ENCODE measurements at places on chromosomes 11 and 22.

DNA sequence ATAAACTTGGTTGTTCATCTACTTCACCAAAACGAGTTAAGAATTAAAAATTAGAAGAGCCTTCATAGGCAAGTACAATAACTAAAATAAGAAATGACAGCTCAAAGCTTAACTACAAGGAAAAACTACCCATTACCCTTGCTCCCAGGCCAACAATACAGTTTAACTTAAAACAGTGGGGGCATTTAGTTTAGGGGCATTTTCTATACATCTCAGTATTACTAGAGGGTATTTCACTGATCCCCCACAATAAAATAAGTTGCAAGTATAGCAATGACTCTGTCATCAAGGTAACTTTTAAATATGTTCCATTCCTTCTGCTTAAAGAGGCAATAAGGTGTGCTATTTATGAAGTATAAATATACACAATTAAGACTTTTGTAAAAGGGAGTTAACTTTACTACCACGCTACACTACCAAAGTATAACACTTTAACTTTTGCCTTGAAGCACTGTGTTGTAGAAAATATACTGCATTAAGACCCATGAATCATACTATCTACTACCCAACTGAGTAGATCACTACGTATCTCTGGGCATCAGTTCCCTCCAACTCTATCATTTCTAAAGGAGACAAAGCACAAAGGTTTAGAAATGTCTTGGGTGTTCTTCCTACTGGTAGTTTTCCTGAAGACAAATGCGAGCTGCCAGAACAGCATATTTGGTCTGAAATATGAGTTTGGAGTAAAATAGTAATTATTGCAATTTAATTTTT, 29.8 kb downstream of the CHORDC1 start:
- DNase-seq: no peak

DNA sequence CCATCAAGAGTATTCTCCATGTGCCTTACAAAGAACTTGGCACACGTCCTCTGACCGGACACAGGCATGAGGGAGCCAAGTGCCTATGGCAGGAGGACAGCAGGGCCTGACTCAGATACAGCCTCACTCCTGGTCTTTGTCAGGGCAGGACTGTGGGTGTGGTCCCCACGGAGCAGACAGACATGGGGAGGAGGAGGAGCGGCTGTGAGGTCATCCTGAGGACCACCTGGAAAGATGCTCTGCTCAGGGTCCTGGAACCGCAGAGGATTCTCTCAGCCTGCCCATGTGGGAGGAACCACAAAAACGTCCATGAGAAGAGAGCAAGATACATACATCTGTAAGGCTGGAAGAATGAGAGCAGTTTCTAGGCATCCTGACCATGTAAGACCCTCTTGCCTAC, 576.3 kb downstream of the BRD1 start:
- DNase-seq: no peak

GRCh38 chr11:64754919-64755662, 4.7 kb downstream of the PYGM start:
- DNase-seq: no peak

DNA sequence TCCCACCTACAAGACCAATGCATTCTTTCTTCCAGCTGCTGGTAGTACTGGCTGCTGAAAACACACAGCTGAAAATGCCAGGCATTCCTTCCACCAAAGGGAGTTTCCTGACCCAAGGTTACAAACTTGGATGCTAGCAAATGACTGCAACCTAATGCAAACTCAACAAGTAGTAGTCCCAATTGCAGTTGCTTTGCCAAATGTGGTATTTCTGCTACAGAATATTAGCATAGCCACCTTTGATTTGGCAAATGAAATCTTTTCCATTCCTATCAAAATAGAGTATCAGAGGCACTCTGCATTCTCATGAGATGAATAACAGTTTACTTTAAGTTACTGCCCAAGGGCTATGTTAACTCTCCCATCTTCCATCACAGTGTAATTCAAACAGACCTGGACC, 172.0 kb upstream of the ARHGAP42 start:
- no peak for DNase-seq

DNA sequence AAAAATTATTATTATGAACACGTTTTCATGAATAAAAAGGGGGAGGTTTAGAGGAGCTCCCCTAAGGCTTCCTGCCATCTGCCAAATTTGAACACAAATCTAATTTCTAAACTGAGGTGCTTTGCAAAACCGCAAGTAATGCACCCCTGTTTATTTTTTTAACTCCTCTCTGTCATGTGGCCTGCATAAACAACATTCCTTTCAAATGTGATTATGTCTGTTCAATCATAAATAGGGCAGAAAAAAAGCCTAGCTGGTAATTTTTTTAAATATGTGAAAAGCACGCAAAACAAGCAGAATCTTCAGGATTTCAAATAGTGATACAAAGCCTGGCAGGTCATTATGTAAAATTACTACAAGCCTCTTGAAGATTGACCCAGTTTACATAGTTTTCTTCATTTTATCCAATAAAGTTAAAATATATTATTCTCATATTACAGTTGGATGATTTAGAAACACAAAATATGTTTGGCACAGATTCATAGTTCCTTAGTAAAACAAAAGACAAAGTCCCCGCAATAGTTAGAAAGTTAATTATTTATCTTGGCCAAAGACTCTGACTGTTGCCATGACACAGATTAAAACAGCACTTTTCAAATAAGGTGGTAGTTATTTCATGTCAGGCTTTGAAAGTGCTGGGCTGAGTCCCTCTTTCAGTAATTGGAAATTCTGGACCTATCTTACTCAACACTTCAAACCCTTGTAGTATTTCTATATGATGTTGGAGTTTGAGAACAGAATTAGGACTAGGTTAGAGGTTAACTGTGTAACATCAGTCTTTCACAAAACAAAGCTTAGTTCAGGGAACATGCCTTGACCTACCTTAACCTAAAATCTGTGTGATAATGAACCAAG, 200.3 kb upstream of the MPPED2 start:
- no peak for DNase-seq

DNA sequence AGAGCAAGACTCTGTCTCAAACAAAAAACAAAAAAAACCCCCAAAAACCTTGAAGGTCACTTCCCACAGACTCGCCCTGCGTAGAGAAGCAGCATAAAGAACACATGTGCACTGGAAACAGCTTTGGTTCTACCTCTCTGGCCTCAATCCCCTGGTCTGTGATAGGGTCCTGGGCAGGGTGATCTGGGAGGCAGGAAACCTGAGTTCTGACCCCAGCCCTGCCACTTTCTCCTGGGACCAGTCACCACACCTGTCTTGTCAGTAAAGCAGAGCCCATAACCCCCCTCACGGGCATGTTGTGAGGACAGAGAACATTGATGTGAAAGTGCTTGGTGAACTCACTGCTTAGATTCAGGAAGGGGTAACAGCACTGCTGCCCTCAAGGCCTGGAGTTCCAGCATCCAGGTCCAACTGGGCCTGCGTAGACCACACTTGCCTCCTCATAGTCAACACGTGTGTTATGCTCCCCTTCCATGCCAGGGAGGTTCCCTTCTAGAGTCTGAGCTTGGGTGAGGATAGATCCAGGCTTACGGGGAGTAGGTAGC, 11.4 kb downstream of the UCP2 start:
- DNase-seq: no peak

DNA sequence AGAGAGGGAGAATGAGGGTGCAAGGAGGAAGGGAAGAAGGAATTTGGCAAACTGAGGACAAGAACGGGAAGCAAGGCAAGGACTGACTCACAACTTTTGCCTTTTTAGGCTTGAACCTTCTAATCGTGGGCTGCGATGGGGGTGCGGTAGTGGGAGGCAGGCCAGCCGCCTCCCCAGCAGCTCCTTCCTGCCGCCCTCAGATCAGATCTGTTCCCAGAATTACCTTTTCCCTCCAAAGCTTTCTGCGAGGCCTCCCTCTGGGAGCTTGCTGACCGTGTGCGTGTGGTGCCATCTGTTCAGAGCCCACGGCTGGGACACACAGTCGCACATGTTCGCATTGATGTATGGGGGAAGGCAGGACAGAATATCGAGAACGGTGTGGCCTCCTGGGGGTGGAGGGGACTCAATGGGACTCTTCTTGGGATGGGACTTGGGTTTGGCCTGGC, 86.9 kb upstream of the PARVA start:
- DNase-seq: no peak

DNA sequence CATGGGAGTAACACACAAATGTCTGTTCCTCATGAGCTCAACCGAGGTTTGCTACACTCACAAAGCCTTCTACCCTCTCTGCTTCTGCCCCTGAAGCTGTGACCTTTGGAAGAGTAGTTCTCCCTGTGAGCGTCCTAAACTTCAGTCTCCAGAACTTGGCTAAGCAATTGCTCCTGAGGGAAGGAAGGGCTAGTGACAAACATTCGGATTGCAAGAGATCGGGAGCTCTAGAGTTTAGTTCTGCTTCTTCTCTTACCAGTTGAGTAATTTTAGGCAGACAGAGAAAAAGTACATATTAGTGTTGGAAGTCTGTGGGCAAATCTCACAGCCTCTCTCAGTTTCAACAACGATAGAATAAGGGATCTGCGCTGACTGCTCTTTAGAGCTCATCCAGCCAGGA, 27.3 kb upstream of the ELF5 start:
- DNase-seq: peak; percentile 38

- DNase-seq: no peak
Measured at GRCh38 chr11:128214263-128214662, 373.1 kb downstream of the ETS1 start.

GRCh38 chr11:3225159-3225758, 6.6 kb upstream of the MRGPRG start:
- no peak for DNase-seq

- DNase-seq: no peak
Measured at GRCh38 chr11:35305670-35306382, 113.5 kb downstream of the SLC1A2 start.

- DNase-seq: no peak
Measured at GRCh38 chr22:25638638-25639037, 74.2 kb downstream of the GRK3 start.

- DNase-seq: no peak
Measured at GRCh38 chr11:1889941-1890855, 1.5 kb downstream of the PRR33 start.

DNA sequence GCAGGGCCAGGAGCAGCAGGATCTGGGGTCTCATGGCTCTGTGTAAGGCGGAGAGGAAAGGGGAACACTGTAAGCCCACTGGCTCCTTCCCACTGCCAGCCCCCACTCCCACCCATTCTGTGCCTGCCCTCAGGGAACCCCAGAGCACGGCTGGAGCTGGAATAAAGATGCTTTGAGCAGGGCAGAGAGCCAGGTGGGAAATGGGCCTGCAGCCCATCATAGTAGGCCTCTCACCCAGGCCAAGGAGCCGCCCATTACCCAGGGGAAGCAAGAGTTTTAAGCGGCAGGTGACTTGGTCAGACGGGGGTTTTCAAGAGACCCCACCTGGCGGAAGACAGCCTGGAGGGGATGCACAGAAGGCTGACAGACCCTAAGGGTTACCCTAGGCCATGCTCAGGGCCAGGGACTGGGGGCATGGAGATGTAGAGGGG, 4.6 kb downstream of the LRRC32 start:
- no peak for DNase-seq

DNA sequence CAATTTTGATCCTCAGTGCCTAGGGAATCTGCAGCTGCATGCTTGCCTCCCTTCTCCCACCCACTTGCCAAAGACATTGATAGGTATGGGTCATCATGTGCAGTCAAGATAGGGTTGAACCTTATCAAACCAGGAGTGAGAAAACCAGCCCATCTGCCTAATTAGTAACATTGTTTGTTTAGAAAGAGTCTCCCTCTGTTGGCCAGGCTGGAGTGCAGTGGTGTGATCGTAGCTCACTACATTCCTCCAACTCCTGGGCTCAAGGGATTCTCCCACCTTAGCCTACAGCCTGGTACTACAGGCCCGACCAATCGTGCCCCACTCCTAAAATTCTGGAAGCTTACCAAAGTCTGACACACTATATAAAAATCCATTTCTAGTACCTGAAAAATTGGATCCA, 4.6 kb downstream of the C11orf71 start:
- DNase-seq: no peak

- no peak for DNase-seq
Measured at GRCh38 chr22:27110665-27111451, 453.5 kb downstream of the MIAT start.

DNA sequence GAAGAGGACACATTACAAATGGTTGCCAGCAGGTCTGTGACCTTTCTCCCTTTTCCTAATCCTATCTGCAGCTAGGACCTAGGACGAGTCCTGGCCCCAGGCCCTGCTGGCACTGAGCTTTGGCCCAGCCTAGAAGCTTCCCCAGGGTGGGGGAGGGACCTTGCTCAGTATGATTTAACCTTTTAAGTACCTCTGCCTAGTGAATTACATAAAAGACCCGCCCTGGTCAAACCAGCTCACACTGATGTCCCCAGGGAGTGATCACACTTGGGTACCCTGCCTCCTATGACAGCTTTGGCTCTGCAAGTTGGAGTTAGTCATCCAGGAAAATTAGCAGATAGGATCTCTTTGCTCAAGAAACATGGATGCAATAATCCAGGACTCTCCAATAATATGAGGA, 21.9 kb downstream of the ASCC2 start:
- DNase-seq: no peak
